ENCODE measurements at places on chromosomes 2 and 18. TPM values are rescaled to one million over a fixed set of nuclear protein-coding genes. Genes with fewer than 3 reads are reported as not detected.
A peak's percentile ranks its signal among the peaks of the same experiment; 100 is the strongest.

LRRC30 gene
- not detected for total RNA-seq

AQP12A gene
- not detected for total RNA-seq

NCL gene
- total RNA-seq: 501 TPM

CGREF1 gene
- 2.4 TPM for total RNA-seq

TCF4 gene
- 1.8 TPM for total RNA-seq

BOLL gene
- total RNA-seq: 0.10 TPM

DNA sequence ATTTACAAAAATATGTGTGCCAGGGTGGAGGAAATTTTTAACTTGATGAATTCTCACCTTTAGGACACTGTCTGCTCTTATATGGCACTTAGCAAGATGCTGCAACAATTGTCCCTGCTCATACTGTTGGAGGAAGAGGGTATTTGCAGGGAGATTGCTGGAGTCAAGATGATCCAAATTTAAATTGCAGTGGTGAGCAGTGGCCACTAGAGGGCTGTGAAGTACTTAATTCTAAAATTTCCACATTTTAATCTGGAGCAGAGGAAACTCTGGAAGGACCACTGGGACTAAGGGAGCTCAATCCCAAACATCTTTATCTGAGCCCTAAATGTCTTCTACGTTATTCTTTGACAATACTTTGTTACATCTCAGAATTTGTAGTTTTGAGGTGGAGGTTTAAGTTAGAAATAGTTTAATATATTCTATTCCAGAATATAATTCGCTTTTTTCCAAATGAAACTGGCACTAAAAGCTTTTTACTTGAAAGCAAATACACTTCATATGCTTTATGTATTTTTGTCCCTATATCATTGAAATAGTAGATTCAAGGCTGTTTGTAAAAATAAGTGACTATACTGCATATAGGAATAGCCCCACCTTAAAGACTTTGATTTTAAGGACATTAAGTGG, 33.0 kb upstream of the PTH2R start:
- peak; percentile 10 for DNase-seq
- H3K4me1 ChIP-seq: no peaks in the 10 kb centered on the region
- no peak overlapping the region for H3K27ac ChIP-seq
- no peak overlapping the region for H3K4me3 ChIP-seq
- H3K36me3 ChIP-seq: no peaks in the 10 kb centered on the region

DNA sequence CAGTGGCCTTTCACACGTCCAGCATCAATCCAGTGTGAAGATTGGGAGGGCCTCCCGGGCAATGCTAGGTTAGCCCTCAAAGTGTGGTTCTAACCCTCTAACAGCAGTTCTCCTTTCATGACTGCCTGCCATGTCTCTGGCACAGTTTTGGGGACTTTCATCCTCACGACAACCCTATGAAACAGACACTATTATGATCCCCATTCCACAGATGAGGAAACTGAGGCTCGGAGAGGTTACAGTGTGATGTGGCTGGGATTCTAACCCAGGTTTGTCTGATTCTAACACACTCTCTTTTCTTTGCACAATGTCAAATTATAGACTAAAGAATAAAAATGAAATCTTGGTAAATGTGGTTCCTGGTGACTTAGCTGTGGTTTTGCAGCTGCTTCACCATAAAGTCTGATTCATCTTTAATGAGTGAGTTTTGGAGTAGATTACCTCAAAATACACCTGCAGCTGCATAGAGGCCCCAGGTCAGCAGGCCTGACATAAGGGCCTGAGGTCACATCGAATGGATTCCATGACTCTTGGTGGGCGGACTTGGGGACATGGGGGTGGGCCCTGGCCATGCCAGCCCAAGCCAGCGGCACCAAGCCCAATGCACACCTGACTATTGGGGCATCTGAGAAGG, 214.4 kb downstream of the GLI2 start:
- H3K36me3 ChIP-seq: no peaks in the 10 kb centered on the region
- DNase-seq: peak; percentile 11
- no peak overlapping the region for H3K27ac ChIP-seq
- H3K27me3 ChIP-seq: peaks cover 5% of the 10 kb centered on the region
- no peak overlapping the region for H3K4me3 ChIP-seq

DNA sequence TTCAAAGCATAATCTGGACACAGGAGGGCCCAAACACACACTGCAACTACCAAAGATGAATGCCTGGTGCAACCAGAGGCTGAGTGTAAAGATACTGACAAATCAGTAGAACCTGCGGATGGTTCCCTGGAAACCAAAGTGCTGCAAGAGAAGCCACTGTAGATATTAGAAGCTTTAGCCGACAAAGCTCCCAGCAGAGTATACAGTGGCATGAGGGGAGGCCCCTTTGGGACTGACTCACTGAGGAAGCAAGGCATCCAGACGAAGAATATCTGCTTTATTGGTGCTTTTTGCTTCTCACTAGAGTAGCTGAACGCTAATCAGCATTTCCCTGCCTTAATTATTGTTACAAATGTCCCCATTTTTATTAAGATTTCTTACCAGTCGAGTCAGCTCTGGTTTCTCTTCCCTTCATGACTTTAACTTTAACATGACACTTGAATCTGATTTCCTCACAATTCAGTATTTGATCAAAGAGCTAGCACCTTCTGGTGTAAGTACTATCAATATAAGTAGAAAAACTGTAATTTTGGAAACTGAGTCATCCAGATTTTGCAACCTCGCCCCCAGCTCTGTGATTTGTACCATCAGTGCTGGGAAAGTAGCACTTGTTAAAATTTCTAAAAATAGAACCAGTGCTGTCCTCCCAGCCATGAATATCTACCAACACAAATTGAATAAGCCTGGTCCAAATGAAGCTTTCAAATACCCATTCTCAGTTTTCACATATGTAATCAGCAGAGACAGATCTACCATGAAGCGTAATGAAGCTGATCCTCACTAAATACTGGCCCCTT, 34.2 kb downstream of the FIGN start:
- no peak overlapping the region for H3K4me3 ChIP-seq
- no peak overlapping the region for H3K27ac ChIP-seq
- no peaks in the 10 kb centered on the region for H3K4me1 ChIP-seq
- no peaks in the 10 kb centered on the region for H3K27me3 ChIP-seq

GRCh38 chr2:71878626-71879508, 268.8 kb downstream of the CYP26B1 start:
- DNase-seq: no peak
- no peak overlapping the region for H3K27ac ChIP-seq
- H3K4me1 ChIP-seq: no peaks in the 10 kb centered on the region
- peaks cover 11% of the 10 kb centered on the region for H3K27me3 ChIP-seq

DNA sequence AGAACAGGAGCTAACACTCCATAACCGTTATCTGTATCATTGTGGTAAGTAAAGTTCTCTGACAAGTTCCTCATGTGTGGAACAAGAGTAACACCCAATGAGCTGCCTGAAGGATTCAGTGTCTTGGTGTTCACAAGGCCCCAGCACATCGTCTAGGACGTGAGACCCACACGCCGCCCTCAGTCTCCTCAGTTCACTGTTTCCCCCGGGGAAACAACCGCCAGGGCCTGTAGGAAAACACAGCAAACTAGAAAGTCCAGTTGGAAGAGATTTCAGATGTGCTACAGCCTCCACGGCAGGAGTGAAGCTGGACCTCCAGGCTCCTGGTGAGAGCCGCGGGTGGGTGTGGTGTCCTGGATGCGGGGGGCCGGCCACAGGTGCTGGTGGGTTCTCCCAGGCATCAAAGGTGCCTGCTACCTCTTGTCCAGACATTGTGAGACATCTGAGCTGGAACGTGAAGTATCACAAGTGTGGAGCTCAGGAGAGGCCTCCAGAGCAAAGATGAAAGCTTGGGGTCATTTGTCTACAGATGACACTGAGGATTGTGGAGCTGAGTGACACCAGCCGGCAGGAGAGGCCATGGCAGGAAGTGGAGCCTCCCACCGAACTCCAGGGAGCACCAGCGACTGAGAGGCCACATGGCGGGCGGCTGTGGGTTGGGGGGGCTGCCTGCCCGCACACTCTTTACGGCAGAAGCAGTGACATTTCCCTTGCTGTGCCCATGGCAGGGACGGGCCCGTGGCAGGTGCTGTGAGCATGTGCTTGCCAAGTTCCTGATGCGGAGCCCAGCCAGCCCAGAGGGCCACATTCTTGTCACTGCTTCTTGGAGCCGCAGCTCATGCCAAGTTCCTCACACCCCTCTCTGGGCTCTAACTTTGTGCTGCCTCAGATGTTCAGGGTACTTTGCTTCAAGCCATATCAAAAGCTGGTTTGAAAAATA, 131.2 kb downstream of the TMEM18 start:
- H3K4me3 ChIP-seq: no peak overlapping the region
- no peak overlapping the region for H3K27ac ChIP-seq
- H3K4me1 ChIP-seq: no peaks in the 10 kb centered on the region
- peaks cover 4% of the 10 kb centered on the region for H3K27me3 ChIP-seq

All from activated T-cell treated with anti-CD3 and anti-CD28 coated beads, Interleukin-2, amount 50 U/mL, for 72 hours (primary cell).